Hematopoietic multipotent progenitor cell (in vitro differentiated cells): ENCODE measurements at places on chromosomes 1 and 21.

GRCh38 chr1:176789571-176790090 is 326.7 kb downstream of the PAPPA2 start:
- DNase-seq = no peak

- no peak for DNase-seq
These were observed 5.6 kb downstream of the AHCTF1 start for GRCh38 chr1:246925997-246926626.

GRCh38 chr1:180530501-180530900 is 28.1 kb upstream of the ACBD6 start:
- DNase-seq = no peak

DNA sequence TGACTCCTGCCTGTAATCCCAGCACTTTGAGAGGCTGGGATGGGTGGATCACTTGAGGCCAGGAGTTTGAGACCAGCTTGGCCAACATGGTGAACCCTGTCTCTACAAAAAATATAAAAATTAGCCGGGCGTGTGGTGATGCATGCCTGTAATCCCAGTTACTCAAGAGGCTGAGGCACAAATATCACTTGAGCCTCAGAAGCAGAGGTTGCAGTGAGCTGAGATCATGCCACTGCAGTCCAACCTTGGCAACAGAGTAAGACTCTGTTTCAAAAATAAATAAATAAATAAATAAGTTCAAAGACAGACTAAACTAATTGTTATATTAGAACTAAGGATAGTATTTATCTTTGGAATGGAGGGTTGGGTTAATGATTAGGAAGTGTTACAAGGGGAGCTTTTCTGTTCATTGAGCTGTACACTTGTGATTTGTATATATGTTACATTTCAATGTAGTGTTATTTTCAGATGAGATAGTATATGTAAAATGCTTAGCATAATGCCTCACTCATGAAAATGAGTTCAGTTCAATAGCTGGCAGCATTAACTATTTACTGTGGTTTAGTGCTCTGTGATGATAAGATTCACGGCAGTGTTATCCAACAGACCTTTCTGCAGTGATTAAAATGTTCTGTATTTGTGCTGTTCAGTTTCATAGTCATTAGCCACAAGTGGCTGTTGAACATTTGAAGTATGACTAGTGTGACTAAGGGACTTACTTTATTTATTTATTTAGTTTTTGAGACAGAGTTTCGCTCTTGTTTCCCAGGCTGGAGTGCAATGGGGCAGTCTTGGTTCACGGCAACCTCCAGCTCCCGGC is 47.7 kb downstream of the OSBPL9 start:
- peak; percentile 39 for DNase-seq

DNA sequence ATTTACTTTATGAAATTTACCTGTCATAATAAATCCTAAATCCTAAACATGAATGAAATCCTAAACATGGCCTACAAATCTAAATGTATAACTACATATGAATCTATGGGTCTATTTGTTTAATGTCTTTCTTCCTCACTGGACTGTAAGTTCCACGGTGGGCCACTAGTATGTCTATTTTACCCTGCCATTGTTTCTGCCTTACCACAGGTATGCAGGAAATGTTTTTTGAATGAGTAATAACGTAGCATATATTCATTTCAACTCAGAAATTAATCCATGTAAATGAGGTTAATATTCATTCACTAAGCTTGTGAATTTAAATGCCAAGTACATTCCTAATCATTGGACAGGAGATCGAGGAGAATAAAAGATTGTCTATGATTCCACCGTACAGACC is 35.3 kb downstream of the B3GALNT2 start:
- no peak for DNase-seq

DNA sequence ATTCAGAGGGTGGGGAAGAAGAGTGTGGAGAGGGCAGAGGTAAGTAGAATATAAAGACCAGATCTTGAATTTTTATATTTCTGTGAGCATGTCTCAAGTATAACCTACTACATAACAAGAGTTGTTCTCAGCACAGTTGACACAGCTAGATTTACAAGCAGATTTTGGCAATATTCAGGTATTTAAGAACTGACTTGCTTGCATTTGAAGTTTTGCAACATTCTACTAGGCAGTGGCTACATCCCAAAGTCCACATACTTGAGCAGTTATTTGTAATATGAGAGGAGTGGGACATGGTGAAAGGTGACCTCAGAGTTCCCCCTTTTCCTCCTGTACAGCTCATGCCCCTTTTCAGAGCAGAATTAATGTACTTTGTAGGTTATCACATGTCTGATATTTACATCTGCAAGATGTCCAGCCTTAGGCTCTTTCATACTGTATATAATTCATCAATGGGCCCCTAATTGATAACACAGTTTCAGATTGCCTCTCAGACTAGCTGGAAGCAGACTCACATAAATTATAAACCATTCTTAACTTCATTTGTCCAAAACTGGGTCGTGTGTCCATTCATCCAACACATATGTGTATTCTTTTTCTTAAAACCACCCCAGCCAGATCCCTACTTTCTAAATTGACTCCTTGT is 136.7 kb upstream of the RAVER2 start:
- DNase-seq = no peak

DNA sequence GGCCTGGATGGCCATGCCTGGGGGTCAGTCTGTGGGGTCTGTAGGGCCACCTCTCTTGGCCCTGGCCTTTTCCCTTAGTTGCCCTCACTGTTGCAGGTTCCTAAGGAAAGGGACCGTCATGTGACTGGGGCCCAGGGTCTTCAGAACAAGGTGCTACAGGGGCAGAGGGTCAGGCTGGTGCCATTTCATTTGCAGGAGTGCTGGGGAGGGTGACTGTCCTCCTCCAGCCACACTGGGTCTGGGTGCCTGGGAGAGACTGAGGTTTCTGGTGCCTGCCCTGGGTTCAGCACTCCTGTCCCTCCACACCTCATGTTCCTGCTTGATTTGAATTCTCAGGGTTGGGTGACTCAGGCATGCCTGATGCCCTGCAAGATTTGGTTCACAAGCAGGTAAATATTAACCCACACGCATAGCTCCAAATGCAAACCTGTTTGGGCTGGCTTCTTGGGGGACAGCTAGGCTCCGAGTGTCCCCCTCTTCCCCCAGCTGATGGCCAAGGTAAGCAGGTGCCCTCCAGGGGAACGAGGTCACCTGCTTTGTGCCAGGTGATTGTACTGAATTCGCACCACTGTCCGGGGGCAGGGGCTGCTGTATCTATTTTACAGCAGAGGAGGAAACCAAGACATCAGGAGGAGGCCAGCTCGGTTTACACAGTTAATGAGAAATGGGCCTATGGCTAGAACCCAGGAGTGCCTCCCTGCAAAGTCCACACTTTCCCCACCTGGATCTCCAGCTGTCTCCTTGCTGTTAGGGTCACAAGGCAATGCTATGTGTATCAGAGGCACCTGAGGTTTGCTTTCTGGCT is 20.3 kb downstream of the ARHGEF10L start:
- no peak for DNase-seq

GRCh38 chr1:208162903-208163302 is 81.3 kb downstream of the PLXNA2 start:
- no peak for DNase-seq

DNA sequence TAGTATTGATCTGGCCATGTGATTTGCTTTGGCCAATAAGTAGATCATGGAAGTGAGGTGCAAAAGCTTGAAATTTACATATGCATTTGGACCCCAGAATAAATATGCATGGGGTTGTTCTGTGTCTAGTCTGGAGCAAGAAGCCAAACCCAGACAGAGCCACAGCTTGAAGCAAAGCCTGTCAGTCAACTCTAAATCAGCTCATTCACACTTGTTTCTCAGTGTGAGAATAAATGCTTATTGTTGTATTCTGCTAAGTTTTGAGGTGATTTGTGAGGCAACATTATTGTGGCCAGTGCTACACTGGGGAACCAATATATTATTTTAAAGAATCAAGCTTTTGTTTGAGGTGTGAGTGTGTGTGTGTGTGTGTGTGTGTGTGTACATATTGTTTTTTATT is 12.2 kb upstream of the PGLYRP3 start:
- DNase-seq = no peak

DNA sequence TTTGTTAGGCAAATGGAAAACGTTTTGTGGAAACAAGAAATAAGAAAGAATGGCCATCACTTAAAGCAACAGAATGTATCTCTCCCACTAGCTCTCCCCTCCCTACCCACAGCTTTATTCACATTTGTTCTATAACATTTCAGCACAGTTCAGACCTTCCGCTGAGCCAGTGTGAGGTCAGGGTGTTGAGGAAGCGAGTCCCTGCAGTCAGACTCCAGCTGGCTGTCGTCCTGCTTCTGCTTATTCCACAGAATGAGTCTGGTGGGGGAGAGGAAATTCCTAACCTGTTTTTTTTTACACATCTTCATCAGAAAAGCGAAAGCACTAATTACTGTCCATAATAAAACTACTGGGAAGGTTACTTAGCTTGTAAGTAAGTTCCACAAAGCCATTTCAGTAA is 39.0 kb downstream of the MRPL39 start:
- peak; percentile 49 for DNase-seq

DNA sequence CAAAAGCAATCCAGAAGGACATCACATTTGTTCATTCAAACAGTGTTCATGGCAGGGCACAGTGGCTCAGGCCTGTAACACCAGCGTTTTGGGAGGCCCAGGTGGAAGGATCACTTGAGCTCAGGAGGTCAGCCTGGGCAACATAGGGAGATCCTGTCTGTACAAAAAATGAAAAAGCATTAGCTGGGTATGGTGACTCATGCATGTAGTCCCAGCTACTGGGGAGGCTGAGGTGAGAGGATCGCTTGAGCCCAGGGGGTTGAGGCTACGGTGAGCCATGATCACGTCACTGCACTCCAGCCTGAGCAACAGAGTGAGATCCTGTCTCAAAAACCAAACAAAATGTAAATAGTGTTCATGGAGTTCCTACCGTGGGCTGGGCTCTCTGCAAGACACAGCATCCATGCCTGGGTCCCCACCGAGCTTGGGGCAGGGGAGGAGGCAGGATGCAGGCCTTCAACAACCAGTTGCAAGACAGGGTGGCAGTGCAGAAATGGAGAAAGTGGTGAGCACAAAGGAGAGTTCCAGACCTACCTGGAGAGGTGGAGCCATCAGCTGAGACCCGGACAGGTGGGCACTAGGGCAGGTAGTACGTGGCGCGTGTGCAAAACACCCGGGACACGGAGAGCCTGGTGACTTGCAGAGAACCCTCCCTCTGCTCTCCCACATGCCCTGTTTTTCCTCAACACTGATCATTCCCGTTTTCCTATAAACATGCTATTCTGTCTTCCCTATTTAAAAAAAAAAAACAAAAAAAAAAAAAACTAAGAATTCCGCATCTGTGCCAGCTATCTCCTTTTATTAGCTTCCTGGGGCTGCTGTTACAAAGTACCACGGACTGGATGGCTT is 138.9 kb downstream of the TOMM20 start:
- no peak for DNase-seq

DNA sequence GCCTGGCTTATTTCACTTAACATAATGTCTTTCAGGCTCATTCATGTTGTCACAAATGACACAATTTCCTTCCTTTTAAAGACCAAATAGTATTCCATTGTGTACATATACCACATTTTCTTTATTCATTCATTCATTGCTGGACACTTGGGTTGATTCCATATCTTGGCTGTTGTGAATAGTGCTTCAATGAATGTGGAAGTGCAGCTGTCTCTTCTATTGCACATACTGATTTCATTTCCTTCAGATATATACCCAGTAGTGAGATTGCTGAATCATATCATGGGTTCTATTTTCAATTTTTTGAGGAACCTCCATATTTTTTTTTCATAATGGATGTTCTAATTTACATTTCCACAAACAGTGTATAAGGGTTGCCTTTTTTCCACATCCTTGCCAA is 38.6 kb upstream of the WLS start:
- no peak for DNase-seq

DNA sequence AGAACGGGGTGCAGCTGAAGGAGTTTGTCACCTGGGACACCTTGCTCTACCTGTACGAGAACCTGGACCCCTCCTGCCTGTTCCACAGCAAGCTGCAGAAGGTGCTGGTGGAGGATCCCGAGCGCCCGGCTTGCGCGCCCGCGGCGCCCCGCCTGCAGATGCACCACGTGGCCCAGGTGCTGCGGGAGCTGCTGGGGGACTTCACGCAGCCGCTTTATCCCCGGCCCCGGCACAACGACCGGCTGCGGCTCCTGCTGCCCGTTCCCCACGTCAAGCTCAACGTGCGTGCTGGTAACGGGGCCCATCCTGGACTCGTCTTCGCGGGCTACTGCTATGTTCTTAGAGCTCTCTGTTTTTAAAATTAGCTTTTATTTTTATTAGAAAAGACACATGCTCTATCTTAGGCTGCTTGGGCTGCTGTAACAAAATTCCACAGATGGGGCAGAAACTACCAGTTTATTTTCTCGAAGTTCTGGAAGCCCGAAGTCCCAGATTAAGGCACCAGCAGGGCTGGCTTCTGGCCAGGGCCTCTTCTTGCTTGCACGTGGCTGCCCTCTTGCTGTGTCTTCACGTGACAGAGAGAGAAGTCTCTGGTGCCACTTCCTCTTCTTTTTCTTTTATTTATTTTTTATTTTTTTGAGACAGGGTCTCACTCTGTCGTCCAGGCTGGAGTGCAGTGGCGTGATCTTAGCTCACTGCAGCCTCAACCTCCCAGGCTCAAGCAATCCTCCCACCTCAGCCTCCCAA is 38.1 kb downstream of the TRPM2 start:
- no peak for DNase-seq

GRCh38 chr1:223704921-223705878 is 7.1 kb upstream of the CAPN2 start:
- DNase-seq = no peak

- no peak for DNase-seq
These were observed 216.4 kb downstream of the VAV3 start for GRCh38 chr1:107748531-107748930.

- no peak for DNase-seq
These were observed 7.6 kb downstream of the TTF2 start for GRCh38 chr1:117067533-117068370.
